ENCODE measurements at places on chromosomes 4 and X.

DNA sequence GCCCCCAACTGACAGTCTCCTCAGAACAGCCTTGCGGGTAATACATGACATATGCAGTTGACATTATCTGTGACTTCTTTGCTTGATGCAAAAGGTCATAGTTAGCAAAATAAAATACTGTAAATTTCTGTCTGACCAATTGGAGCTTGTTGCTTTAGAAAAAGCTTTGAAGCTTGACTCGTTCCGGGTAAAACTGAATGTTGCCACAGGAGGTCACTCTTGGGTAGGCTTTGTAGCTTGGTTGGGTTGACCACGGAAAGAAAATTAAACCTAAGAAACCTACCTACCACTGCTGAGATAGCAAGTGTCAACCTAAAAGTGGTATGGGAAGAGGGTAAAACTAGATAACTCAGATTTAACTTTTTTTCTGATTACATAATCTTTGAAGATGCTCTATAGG, 23.2 kb downstream of the PRPS2 start:
- peak; percentile 27 for DNase-seq

- DNase-seq, result no peak
These were observed 104.2 kb upstream of the HPGD start for GRCh38 chr4:174626342-174627008.

DNA sequence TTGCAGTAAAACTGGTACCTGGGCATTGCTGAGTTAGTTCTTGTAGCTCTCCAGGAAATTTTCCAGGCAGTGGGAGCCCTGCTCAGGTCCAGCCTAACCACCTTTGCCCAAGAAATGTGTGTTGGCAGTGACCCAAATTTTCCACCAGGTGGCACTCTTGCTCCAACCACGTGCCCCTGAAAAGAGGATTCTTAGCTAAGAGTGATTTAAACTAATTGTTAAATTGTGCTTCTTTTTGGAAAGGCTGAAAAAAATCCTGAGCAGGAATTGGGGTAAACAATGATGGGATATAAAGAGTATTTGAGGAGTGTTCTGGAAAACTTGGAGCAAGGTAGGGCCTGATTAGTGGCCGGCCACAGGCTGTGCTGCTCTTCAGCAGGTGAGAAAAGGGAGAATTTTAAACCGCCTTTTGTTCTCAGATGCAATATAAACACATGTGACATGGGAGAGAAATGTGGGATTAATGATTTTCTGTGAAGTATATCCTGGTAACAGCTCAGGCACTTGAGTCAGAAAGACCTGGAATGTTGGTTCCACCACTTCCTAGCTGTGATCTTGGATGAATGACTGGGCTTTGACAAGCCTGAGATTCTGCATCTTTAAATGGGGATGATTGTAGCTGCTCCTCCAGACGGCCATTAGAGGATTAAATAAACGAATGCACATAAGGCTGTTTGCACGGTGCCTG, 219.6 kb downstream of the PTTG2 start:
- DNase-seq, result no peak

GRCh38 chr4:84967243-84967690, 777 bp upstream of the WDFY3 start:
- no peak for DNase-seq

DNA sequence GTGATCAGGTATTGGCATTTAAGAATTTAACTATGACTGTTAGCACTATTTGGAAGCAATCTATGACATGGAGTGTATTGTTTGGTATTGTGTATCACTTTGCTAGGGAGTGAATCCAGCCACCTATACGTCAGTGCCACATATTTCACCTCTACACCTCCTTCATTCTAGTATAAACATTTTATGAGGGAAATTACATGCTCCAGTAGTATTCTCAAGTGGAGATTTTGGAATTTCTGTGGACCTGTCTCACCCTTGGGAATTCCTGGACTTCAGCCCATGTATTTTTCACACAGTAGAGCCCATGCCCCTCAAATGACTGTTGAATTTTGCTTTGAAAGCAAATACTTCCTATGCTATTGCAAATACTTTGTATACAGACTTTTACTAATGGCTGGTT, 11.3 kb downstream of the BST1 start:
- no peak for DNase-seq

All from GM04504 (cell line).